ENCODE measurements at places on chromosomes 5 and 9.

- H3K27me3 ChIP-seq = no peaks in the 10 kb centered on the region
- no peak overlapping the region for H3K27ac ChIP-seq
- DNase-seq = no peak
- H3K4me1 ChIP-seq = no peaks in the 10 kb centered on the region
- no peak overlapping the region for H3K4me3 ChIP-seq
- H3K36me3 ChIP-seq = no peaks in the 10 kb centered on the region
Observed at GRCh38 chr5:71905834-71906711, 187.0 kb downstream of the CARTPT start.

DNA sequence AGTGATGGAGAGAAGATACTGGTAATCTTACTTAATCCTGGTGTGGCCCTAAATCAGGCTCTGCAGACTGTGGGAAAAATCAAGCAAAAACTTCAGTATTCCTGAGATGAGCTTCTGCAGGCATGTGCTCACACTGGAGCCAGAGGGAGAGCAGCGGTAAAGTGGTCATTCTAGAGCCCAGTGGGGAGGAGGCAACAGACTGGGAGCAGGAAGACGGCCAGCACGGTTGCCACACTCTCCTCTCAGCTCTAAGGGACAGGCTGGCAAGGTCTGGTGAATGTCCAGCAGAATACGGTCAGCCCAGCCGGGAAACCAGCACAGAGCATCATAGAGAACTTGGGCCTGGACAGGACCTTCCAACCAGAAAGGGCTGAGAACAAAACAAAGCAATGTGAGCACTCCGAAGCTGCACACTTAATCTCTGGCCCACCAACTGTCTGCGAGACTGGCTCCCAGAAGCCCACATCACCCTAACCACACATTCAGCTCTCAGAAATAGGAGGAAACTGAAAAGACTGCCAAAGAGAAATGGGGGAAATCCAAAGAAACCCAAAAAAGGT is 30.3 kb downstream of the MED27 start:
- no peak overlapping the region for H3K27ac ChIP-seq
- H3K4me1 ChIP-seq = no peaks in the 10 kb centered on the region
- H3K36me3 ChIP-seq = no peaks in the 10 kb centered on the region
- H3K4me3 ChIP-seq = no peak overlapping the region

GRCh38 chr5:1901061-1901460 is 18.3 kb upstream of the IRX4 start:
- H3K4me3 ChIP-seq = no peak overlapping the region
- H3K27me3 ChIP-seq = no peaks in the 10 kb centered on the region
- H3K36me3 ChIP-seq = no peaks in the 10 kb centered on the region
- no peak for DNase-seq

DNA sequence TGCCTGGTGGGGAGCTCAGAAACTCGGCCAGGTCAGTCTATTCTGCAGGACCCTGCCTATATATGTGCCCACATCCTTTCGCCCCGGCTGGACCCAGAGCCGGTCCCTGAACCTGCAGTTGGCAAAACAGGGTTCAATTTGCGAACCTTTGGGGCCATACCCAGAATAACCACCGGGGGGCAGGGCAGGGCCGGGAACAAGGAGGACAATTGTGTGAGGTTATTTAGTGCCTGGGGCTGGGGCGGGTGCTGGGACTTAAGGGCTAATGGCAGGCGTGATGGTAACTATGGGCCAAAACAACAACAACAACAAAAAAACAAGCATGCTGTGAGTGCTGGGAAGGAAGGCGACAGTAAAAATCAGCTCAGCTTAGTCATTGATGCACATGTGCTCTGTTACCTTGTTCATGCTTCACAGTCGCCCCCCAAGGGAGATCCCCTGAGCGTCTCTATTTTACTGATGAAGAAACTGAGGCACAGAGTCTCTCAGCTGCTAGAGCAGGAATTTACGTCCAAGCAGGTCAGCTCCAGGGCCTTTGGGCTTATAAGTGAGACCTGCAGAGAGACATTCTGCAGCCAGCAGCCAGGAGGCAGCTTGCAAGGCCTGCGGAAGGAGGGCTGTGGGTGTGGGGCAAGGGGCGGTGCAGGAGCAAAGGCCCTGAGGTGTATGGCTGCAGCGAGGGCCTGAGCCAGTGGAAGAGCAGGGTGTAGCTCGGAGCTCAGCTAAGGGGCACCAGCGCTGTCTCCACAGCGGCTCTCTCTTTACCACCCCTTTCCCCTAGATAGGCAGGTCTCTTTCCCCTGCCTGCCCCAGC is 106.0 kb downstream of the PHF2 start:
- no peak overlapping the region for H3K27ac ChIP-seq
- H3K4me3 ChIP-seq = no peak overlapping the region
- peak; percentile 59 for DNase-seq
- no peaks in the 10 kb centered on the region for H3K27me3 ChIP-seq
- H3K4me1 ChIP-seq = no peaks in the 10 kb centered on the region

- no peaks in the 10 kb centered on the region for H3K27me3 ChIP-seq
- no peaks in the 10 kb centered on the region for H3K4me1 ChIP-seq
- no peak for DNase-seq
- no peak overlapping the region for H3K27ac ChIP-seq
Observed at GRCh38 chr9:100555471-100555870, 22.4 kb upstream of the CAVIN4 start.

GRCh38 chr5:146205499-146206202 is 2.2 kb downstream of the RBM27 start:
- DNase-seq = no peak
- H3K27ac ChIP-seq = peak overlapping the region; percentile 21
- H3K27me3 ChIP-seq = no peaks in the 10 kb centered on the region
- peaks cover 38% of the 10 kb centered on the region for H3K4me1 ChIP-seq

GRCh38 chr9:121817476-121817875 is 166.0 kb downstream of the DAB2IP start:
- no peaks in the 10 kb centered on the region for H3K36me3 ChIP-seq
- DNase-seq = no peak
- no peak overlapping the region for H3K4me3 ChIP-seq
- H3K4me1 ChIP-seq = no peaks in the 10 kb centered on the region
